ENCODE measurements at places on chromosomes 3 and 15.

GRCh38 chr3:6172871-6173642, 687.9 kb upstream of the GRM7 start:
- no peak for DNase-seq

DNA sequence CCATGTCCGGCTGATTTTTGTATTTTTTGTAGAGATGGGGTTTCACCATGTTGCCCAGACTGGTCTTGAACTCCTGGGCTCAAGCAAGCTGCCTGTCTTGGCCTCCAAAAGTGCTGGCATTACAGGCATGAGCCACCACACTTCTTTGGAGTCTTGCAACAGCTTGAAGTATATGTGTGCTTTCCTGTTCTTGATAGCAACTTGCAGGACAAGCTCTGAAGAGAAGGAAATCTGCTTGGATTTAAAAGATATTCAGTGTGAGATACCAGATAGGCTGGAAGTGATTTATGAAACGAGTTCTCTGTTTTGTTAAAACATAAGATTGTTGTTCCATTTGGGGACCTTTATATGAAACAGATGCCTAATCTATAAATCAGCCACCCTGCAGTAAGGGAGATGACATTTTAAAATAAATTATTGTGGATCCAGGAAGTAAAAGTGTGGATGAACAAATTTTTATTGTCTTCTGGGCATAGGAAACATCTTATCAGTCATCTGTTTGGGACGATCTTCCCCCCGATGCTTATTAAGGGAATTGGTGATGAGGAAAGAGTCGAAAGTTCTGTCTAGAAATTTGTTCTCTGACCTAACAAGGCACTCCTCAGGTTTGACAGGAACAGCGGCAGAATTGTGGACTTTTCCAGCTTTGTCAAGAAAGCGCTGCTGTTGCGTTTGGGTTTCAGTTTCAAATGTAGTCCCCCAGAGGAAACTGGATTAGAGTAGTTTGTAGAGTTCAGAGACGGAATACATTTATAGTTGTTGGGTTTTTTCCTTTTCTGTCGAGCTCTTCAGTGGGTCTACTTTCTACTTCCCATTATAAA, 53.7 kb upstream of the MAGI1 start:
- DNase-seq, result no peak

DNA sequence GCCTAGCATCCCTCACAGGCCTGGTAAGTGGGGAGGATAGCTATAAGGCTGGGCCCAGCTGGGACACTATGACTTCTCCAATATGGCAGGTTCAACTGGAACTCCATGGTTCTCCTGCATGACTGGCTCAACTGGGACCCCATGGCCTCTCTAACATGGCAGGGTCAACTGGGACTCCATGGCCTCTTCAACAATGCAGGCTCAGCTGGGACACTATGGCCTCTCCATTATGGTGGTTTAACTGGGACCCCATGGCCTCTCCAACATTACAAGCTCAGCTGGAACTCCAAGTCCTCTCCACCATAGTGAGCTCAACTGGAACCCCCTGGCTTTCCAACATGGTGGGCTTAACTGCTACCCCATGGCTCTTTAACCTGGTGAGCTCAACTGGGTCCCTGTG, 58.2 kb upstream of the SEC61A1 start:
- no peak for DNase-seq

- DNase-seq, result no peak
Observed at GRCh38 chr3:13002398-13003124, 70.7 kb downstream of the IQSEC1 start.

GRCh38 chr15:58203537-58203936, 65.4 kb downstream of the AQP9 start:
- DNase-seq, result no peak

GRCh38 chr3:38245930-38246329, 19.7 kb upstream of the SLC22A13 start:
- no peak for DNase-seq

DNA sequence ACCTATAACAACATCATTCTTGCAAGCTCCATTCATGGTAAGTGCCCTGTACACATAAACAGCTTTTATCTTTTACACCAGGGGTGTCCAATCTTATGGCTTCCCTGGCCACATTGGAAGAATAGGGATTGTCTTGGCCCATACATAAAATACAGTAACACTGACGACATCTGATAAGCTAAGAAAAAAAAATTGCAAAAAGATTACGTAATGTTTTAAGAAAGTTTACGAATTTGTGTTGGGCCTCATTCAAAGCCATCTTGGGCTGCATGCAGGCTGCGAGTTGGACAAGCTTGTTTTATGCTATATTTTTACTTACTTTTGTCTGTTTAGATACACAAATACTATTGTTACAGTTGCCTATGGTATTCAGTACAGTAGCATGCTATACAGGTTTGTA, 31.6 kb downstream of the ZNF654 start:
- no peak for DNase-seq

All from thoracic aorta (tissue), 2 donors.